EH (cell line): ENCODE measurements at places on chromosomes 4 and X.

- DNase-seq, result no peak
Measured at GRCh38 chrX:87265518-87265917, 252.1 kb upstream of the KLHL4 start.

DNA sequence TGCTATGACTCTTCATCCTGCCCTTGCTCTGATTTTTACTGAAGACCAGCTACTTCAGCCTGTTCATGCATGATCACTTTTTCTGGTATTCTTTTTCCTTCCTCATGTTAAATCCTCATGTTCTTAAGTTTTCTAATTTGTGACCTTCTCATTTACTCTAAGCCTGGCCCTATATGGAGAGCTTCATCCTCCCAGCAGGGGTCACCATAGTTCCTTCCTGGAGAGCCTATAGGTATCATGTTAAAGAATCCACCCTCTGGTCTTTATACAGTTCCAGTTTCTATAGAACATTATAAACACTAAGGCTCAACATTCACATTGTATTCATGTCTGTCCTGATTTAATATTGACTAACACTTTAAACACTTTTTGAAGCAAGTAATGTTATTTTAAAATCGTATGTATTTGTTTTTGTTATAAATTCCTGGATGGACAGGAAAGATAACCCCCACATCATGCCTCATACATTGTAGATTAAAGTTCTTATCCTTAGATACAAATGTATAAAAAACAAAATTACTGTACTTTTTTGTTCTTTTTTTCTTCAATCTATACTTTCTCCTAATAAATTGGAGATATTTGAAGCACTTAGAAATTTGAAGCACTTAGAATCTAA lies 53.8 kb upstream of the OTUD4 start:
- DNase-seq, result peak; percentile 72

DNA sequence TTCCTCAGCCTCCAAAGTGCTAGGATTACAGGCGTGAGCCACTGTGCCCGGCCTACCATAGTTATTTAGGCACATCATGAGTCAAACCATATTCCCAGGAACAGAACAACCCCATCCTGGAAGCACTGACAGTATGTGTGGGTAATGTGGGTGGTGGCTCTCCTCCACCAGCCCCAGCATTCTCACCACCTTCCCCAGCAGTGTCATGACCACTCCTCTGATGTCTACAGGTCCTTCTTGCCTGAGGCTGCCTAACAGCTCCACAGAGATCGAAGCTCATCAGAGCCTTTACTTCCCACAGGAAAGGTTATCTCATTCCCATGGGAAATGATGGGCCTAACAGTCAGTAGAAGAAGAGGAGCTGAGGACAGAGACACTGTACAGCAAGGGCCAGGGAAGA lies 129.5 kb upstream of the GPC4 start:
- DNase-seq, result no peak

DNA sequence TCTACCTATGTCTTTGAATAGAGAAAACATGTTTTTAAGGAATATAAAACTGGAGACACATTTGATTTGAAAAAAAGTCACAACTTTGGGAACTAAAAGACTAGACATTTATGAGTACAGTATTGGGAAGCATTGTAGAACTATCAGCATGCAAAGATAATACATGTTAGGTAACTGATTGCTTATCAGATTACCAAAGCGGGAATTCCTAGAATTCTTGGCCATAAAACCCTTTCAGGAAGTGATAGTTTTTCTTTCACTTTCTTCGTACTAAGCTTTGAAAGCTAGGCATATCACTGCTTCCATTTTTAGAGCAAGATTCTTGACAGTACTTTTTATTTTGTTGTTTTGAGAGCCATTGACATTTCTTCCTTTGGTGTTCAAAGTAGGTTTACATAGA lies 646.6 kb upstream of the PITX2 start:
- DNase-seq, result peak; percentile 55

- DNase-seq, result peak; percentile 86
Measured at GRCh38 chr4:158051401-158052235, 121.2 kb downstream of the GASK1B start.

DNA sequence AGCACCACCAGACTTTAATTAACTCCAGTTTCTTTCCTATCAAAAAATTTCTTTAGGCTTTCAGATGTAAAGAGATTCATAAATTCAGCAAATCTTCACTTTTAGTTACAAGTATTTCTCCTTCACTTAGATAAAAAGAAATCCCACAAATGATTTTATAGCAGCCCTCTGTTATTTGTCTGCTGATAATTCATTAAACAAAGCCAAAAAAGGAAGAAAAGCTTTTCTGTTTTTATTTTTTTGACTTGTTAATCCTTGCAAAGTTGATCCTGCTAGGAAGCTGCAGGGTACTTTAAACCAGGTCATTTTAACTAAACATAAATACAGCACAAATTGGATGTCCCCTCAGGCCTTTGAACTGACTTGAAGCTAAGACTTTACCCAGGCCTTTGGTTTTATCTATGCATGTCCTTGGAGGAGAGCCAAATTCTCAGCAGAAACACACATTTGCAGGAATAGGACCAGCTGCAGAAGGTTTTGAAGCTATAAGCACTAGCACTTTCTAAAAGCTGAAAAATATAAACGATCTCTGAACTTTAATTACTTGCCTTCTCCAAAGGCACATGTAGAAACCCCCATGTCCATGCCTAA lies 57.5 kb downstream of the PCDH18 start:
- DNase-seq, result peak; percentile 74

DNA sequence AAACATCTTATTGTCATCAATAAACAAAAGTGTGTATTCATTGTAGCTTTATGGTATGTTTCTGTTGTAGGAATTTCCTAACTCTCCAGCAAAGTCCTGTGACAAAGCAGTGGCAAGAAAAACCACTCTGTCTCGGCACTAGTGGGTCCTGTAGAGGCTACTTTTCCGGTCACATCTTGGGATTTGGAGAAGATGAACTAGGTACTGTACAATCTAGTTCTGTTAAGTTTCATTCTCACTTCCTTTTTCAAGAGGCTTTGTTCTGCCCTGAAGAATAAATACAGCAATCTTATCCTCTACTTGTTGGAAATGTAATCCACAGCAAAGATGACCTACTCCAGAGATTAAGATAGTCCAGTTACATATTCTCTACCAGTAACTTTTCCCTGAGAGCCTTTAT lies 69.3 kb downstream of the HHIP start:
- no peak for DNase-seq

- no peak for DNase-seq
Measured at GRCh38 chr4:40808926-40809457, 59.2 kb downstream of the NSUN7 start.

DNA sequence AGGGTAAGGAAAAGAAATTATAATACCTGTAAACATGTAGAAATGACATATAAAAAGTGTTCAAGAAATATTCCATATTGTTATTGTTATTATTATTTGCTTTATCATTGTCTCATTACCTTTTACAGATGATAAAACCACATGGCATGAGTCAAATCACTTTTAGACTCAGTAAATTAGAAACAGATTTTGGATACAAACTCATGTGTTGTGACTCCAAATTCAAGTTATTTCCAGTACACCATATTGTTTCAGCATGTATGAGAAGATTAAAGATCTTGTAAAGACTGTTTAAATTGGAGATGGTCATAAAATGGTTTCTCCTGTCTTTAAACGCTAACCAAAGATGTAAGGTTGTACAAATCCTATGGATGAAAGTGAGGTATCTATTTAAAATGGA lies 18.1 kb downstream of the PPP1R2C start:
- no peak for DNase-seq

- no peak for DNase-seq
Measured at GRCh38 chr4:84481077-84481859, 17.8 kb downstream of the NKX6-1 start.

- no peak for DNase-seq
Measured at GRCh38 chr4:87979810-87980209, 4.3 kb downstream of the SPP1 start.

GRCh38 chr4:180234730-180235129 lies 2008.5 kb upstream of the TENM3 start:
- DNase-seq, result no peak

GRCh38 chr4:157818946-157819692 lies 353.7 kb downstream of the GASK1B start:
- no peak for DNase-seq

DNA sequence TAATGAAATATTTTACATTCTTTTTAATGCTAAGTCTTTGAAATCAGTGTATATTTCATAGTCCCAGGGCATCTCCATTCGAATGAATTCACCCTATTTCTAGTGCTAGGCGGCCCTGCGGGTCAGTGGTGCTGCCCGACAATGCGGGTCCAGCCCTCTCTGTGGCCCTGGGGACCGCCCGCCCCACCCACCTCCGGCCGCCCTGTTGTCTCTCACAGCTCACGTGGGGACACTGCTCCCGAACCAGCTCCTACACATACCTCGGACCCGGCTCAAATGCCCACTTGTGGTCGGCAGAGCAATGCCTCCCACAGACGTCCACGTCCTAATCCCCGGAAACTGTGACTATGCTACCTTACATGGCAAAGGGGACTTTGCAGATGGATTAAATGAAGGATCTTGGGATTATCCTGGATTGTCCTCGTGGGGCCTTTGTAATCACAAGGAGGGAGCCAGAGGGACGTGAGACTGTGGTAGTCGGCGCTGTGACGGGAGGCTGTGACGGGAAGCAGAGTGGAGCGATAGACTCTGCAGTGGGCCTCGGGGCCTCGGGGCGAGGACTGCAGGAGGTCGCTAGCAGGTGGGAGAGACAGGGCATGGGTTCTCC lies 92.3 kb upstream of the PSAPL1 start:
- DNase-seq, result no peak

DNA sequence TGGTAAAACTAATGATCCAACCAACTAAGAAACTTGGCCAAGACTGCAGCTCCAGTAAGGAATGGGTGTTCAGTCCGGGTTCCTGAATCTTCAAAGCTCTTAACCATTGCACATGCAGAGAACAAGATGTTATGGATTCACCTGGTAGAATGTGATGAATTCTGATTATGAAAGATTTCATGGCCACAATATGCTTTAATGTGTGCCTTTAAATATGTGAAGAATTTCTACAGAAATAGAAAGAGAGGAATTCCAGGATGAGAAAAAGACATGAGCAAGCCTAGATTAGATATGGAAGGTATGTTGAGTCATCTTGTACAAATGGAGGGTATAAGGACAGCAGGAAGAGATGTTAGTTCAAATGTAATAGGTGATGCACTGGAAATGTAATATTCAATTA lies 472.2 kb upstream of the TENM3 start:
- peak; percentile 8 for DNase-seq

DNA sequence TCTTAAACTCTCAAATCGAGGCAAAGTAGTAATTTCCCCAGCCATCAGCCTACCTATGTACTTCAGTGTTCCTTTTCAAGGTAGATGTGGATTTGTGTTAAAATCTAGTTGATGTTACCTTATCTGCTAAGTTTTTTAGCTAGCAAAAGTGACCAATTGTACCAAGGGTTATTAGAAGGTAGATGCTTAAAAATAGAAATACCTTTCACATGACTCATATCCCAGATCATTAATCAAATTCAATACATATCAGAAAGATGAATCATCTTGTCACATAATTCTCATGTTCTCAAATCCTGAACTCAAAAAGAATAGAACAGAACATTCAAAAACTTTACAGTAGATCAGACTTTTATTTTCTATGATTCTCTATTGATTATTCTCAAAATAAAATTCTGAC lies 3.5 kb downstream of the ENAM start:
- DNase-seq, result peak; percentile 65

DNA sequence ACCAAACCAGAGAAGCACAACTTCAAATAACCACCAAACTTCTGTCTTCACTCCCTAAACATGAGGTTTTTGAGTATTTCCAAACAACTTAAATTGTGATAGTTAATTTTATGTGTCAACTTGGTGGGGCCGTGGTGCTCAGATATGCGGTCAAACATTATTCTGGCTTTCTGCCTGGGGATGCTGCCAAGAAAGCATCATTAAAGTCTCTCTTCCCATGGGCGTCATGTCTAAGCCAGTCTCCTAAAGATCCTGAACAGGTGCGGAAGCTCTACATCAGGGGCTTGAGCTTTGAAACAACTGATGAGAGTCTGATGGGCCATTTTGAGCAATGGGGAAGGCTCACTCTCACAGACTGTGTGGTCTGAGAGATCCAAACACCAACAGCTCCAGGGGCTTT lies 24.1 kb upstream of the SOD3 start:
- peak; percentile 55 for DNase-seq

DNA sequence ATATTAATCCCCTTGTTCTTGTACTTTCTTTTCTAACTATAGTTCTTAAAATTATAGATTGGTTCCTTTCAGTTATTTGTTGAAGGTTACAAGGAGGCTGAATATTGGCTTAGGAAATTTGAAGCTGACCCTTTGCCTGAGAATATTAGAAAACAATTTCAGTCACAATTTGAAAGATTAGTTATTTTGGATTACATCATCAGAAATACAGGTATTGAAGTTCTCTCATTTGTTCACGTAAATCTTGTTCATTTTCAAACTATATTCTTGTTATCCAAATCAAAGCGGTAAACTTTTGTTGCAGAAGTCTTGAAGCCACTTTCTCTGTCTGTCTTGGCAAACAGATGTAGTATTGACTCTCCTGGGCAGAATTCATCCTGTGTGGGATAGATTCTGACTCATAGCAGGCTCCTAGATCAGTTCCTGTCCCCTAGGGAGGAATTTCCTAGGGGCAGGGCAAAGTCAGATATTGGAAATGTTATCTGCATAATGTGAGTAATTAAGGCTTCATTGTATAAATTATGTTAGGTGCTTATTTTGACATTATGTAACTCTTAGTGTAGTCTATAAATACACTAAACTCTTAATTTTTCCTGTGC lies 25.2 kb downstream of the PI4K2B start:
- DNase-seq, result peak; percentile 49

- DNase-seq, result no peak
Measured at GRCh38 chr4:39291686-39292085, 74.5 kb downstream of the RFC1 start.

DNA sequence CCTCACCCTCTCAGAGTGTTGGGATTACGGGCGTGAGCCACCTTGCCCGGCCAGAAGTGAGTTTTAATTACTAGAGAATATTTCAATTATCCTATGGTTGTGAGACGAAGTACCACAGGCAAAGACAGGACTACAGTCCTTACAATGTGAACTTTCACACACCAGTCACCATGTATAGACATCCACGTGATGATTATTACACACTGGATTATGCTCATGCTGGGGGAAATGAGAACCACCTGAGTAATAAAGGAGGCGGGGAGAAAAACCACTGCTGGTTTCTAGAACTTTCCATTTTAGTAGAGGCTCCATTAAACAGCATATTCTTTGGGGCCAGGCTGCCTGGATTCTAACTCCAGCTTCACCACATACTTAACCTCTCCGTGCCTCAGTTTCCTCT lies 42.5 kb upstream of the TLR2 start:
- DNase-seq, result no peak

- DNase-seq, result no peak
Measured at GRCh38 chr4:37538931-37539330, 147.2 kb downstream of the RELL1 start.

GRCh38 chr4:99011910-99012309 lies 16.4 kb downstream of the METAP1 start:
- no peak for DNase-seq

DNA sequence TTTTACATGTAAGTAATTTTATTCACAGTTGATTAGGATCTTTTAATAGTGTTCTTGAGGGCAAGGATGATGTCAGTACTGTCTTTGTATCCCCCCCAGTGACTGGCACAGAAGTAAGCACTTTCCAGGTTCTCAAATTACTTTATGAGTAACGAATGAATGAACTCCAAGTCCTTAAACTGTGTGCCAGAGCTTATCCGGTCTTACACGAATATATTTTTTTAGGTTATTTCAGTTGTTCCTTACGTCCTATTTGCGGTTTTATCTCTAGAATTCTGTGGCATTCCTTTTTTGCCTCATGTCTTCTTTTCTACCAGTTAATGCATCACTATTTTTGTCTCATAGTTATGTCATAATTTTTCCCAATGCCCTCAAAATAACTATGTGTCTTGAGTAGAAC lies 106.9 kb upstream of the MID1IP1 start:
- no peak for DNase-seq

- peak; percentile 93 for DNase-seq
Measured at GRCh38 chr4:100736641-100737451, 219.0 kb upstream of the EMCN start.
